Hindlimb muscle (tissue), 1 donor: ENCODE measurements at places on chromosomes 7 and 10.

DNA sequence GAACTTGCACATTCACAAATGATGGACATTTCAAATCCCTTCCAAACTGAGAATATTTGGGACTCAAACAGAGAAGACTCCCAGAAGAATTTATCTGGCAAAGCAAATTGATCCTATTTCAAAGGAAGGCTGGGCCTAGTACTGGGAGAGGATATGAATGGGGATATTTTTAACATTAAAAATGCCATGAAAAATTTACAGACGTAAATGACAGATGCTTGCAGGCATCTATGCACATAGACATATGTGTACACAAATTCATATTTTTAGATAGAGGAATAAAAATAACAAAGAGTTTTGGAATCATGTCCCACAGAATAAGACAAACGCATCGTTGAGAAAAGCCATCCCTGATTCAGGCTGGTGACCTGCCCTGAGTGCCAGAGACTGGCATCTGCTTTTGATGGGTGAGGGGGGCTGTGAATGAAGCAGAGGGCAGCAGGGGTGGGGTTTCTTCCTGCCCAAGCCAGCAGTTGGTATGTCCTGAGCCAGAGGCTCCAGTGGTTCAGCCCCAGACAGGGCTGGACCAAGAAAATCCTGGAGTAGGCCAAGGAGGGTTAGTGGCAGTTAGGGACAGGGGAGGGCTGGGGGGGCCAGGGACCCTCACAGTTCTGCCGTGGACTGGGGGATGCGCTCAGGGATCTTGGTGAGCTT, 138.5 kb downstream of the SLIT1 start:
- DNase-seq = no peak

GRCh38 chr10:69745698-69746097, 56.0 kb upstream of the COL13A1 start:
- no peak for DNase-seq

DNA sequence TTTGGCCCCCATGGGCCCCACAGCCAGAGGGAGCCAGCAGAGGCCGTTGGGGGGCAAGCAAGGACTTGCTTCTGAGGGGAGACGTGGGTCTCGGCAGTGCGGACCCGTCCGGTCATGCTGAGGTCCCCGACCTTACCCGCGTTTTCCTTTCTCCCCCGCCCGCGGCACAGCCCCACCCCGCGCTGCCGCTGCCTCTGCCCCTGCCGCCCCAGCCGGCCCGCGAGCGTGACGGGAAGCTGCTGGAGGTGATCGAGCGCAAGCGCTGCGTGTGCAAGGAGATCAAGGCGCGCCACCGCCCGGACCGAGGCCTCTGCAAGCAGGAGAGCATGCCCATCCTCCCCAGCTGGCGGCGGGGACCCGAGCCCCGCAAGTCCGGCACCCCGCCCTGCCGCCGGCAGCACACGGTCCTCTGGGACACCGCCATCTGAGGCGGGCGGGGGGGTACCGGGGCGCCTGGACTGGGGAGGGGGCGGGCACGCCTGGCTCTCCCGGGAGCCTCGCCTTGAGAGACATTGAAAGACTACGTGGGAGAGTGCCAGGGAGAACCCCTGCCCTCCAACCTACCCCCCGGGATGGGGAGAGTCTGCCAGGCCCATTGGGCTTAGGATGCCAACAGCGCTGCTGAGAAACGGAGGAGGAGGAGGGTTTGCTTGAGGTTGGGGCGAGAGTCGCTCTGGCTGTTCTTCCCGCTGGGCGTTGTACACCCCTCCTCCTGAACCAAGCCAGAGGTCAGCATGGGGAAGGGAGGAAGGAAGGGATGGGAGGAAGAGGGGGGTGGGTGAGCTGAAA, 9.9 kb downstream of the NYAP1 start:
- no peak for DNase-seq

- DNase-seq = no peak
These were observed 195.1 kb downstream of the HECW1 start for GRCh38 chr7:43307522-43307921.

DNA sequence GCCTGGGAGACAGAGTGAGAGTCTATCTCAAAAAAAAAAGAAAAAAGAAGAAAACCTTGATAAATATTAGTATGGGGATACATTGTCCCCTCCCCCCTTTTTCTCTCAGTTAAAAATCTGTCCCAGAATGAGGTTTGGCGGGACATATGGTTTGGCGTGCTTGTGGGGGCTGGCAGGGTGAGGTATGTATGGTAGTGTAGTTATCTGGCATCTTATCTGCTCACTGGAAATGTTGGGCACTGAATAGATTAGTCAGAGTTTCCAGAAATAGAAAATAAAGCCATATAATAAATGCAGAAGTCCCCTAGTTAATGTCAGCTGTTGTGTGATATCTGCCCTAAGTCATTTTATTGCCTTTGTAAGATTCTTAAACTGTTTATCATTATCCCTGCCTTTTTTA, 397.5 kb upstream of the GALNT17 start:
- no peak for DNase-seq

GRCh38 chr10:14250496-14251076, 80.1 kb downstream of the FRMD4A start:
- no peak for DNase-seq

GRCh38 chr7:117385363-117386109, 41.8 kb downstream of the ASZ1 start:
- no peak for DNase-seq

DNA sequence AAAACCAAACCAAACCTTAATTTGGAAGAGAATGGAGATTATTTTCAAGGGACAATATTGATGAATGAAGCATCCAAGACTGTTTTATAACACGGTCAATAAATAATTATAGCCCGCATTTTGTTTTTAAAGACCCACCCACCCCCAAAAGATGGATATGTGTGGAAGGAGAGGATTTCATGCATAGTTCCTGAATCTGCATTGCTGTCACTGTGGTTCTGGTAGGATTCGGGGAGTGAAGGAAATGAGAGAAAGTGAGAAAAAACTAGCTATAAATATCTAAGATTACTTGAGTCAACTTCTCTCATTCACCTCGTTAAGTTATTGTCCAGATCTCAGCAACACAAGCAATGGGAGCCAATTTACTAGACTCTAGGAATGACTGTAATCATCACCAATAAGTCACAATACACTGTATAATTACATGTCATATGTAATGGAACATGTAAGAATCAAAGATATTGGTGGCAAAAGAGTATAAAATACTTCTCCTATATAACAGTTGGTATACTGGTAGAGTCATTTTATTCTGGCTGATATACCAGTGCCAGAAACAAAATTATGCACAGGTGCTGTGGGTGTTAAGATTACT, 30.2 kb downstream of the NAMPT start:
- no peak for DNase-seq

- no peak for DNase-seq
These were observed 103.2 kb downstream of the NPSR1 start for GRCh38 chr7:34761206-34761605.

DNA sequence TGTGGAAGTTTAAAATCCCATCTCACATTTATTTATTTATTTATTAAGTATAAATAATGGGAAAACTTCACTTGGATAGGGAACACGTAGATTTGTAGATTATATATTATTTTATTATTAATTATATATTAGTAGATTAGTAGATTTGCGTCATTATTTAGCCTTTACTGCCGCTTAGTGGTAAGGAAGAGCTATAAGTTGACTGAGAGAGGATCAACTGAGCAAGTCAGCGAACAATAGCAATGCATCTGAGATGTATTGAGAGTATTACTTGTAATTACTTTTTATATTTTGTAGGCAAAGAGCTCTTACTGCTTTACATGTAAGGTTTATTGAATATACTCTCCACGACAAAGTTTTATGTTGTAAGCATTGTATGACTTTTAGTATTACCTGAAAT, 244.5 kb upstream of the ANKRD30A start:
- DNase-seq = no peak
